WERI-Rb-1 (cell line): ENCODE measurements at places on chromosomes 6 and 20.
A peak's percentile ranks its signal among the peaks of the same experiment; 100 is the strongest.

GRCh38 chr20:3312940-3313682, 74.1 kb upstream of the SLC4A11 start:
- no peak for DNase-seq

GRCh38 chr20:59788811-59789397, 144.5 kb downstream of the SYCP2 start:
- no peak for DNase-seq

GRCh38 chr20:38227420-38228360, 32.8 kb downstream of the KIAA1755 start:
- no peak for DNase-seq

GRCh38 chr6:170072246-170072645, 218.6 kb downstream of the DLL1 start:
- no peak for DNase-seq

- DNase-seq = no peak
These were observed 100.8 kb downstream of the DST start for GRCh38 chr6:56541741-56542360.

DNA sequence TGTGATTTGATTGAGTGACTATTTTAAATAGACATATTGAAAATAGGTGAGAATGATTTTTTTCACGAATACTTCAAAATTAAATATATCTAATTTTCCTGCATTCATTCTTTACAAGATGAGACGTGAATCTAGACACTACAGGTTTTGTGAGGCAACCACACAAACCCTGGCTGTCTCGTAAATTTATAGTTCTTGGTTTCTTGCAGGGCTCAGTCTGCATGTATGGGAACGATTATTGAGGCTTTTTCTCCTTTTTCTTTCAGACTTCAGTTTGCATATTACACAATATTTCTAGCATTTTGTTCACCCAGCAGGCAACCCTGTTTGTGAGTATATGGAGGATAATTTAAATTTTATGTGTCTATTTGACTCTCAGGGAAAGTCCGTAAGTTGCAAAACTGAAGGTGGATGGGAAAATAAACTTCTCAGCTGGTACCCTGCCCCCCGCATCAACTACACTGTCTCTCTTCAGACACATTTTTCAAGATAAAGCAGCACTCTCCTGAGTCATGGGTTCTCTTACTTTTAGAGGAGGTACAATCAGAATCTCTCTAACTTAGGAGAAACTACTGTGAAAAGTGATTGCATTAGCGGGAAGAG, 1349.3 kb downstream of the GRIK2 start:
- no peak for DNase-seq

DNA sequence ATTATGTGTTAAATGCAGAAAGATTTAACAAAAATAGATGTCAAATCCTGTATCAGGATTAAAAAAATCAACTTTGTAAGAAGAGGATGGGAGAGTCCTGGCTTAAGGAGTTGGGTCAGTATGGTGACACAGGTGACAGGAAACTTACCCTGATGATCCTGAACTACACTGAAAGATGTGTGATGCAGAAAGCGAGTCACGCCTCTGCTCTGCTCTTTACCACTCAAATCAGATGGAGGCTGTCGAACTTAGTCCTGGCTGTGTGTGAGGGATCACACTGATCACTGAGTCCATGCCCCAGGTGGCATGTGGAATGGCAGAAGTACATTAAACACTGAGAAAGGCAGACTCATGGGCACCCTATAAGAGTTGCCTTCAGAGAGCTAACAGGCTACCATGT, 92.9 kb downstream of the GJA10 start:
- no peak for DNase-seq

- no peak for DNase-seq
These were observed 307.5 kb downstream of the EYS start for GRCh38 chr6:65399355-65400084.

- no peak for DNase-seq
These were observed 64.8 kb upstream of the SMIM8 start for GRCh38 chr6:87257565-87257964.

DNA sequence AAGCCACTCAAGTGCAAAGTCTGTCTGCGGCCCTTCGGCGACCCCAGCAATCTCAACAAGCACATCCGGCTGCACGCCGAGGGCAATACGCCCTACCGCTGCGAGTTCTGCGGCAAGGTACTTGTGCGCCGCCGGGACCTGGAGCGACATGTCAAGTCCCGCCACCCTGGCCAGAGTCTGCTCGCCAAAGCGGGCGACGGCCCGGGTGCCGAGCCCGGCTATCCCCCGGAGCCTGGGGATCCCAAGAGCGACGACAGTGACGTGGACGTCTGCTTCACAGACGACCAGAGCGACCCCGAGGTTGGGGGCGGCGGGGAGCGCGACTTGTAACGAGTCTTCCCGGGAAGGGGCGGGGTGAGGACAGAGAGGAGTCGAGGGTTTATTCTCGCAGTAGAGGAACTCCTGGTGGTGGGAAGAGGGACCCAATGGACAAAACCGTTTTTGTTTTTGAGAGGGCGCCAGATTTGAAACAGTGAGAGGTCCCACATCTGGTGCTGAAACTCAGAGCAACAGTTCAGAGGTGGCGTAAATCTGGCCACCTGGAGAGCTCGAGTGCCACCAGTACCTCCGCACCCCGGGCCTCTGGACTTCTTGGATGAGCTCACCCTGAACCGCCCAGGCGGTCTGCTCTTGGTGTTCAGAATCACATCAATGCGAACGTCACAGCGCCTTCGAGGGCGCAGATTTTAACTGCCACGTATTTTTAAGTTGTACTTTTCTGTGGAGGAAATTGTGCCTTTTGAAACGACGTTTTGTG, 8.0 kb downstream of the PRDM13 start:
- DNase-seq = peak; percentile 77

- DNase-seq = no peak
These were observed 27.8 kb downstream of the THBS2 start for GRCh38 chr6:169225887-169226286.

GRCh38 chr6:53320964-53321363, 27.8 kb downstream of the ELOVL5 start:
- DNase-seq = no peak
